CD8-positive, alpha-beta T cell (primary cell): ENCODE measurements at places on chromosomes 3 and 15.

DNA sequence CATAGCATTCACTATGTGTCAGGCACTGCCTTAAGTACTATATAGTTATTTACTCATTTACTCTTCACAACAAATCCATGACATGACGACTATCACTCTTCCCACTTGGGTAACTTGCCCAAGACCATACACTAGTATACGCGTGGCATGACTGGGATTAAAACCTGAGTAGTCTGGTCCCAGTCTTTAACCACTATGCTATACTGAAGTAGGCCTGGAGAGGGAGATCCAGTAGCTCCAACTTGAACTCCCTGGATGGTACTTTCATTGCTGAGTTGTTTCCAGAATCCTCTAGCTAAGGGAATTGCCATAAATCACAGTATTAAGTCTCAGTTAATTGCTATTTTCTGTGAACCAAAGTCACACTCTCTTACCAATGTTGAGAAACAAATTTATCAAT, 116.2 kb upstream of the LSAMP start:
- no peak for DNase-seq

DNA sequence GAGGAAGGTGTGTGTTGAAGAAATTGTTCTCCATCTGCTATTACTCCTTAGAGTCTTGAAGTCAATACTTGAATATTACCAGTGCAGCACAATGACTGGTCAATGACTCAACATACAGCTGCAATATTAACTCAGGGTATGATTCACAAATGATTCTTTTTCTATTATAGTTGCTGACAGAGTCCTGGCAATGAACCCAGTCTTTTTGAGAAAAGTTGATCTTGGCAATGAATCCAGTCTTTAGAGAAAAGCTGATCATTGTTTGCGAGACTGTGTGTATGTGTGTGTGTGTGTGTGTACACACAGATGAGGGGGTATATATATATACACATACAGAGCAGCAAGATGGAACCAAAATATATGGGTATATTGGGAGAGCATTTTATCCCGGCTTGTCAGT, 315.1 kb downstream of the ZNF385D start:
- DNase-seq = no peak

DNA sequence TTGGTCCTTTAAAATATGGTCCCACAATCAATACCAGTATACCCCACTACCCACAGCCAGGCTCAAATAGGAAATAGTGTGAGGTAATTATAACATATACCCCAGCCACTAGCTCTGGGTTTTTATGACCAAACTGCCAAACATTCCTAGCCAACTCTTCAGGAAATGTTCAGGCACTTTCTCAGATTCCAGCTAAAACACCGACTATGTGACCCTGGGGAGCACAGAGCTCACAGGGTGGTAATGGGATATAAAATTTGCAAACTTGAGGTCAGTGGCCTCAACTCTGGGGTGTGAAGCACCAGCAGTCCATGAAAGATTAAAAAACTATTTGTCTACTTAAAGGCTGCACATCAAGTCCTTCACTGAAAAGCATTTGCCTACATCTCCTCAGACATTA, 12.9 kb downstream of the FBN1 start:
- DNase-seq = no peak

DNA sequence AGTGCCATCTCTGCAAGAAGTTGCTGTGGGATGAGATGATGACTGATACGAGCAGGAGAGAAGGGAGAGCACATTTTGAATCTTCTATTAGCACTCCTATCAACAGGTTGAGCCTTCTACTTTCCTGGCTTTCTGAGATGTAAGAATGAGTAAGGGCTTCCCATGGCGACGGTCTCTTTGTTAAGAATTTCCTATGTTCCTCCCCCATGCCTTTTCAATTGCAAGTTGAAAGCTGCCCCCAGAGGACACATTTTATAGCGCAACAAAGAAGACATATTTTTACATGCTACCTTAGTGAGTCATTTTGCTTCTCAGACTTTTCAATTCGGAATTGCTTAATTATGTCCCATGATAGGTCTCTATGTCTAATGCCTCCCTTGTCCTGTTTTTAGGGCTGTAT, 71.3 kb upstream of the LRTM1 start:
- DNase-seq = no peak

DNA sequence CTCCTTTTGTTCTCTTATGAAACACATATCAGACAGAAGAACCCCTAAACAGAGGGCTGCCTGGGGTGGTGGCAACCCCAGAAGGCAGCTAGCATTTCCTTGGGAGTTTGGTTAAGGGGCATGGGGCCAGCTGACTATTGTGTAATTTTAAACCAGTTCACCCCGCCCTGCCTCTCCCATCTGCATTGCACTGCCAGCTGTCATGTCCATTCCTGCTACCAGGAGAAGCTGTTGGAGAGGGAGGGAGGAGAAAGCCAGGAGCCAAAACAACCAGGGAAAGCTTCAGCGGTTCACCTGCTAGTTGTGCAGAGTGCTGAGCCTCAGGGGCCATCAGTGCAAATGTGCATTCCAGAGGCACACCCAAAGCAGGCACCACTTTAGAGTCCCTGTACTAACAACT, 47.6 kb upstream of the ATP1B3 start:
- no peak for DNase-seq

- no peak for DNase-seq
Measured at GRCh38 chr15:68199340-68199739, 5.8 kb downstream of the CALML4 start.

- no peak for DNase-seq
Measured at GRCh38 chr15:65060641-65061397, 7.0 kb downstream of the RASL12 start.

DNA sequence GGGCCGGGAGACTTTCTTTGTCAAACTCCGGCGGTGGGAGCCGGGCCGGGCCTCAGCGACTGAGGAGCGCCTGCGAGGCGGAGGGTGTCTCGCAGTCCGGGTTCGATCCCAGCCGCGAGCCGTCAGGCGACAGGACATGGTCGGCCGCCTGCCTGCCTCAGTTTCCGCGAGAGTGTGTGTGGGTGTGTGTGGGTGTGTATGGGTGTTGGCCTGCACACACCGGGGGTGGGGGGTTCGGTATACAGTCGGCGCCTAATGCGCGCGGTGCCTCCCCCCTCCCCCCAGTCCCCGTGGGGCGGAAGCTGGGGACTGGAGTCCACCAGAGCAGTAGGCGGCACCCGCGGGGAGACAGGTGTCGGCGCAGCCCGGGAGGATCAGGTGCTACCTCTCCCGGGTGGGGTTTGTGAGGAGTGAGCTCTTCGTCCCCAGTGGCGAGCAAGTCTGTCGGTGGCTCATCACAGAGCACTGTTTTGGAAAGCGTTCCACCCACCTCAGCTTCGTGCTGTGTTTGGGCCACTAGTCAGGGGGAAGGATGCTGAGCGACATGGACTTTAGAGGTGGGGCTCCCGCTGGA, 246.3 kb downstream of the GOLGA6L6 start:
- DNase-seq = no peak

DNA sequence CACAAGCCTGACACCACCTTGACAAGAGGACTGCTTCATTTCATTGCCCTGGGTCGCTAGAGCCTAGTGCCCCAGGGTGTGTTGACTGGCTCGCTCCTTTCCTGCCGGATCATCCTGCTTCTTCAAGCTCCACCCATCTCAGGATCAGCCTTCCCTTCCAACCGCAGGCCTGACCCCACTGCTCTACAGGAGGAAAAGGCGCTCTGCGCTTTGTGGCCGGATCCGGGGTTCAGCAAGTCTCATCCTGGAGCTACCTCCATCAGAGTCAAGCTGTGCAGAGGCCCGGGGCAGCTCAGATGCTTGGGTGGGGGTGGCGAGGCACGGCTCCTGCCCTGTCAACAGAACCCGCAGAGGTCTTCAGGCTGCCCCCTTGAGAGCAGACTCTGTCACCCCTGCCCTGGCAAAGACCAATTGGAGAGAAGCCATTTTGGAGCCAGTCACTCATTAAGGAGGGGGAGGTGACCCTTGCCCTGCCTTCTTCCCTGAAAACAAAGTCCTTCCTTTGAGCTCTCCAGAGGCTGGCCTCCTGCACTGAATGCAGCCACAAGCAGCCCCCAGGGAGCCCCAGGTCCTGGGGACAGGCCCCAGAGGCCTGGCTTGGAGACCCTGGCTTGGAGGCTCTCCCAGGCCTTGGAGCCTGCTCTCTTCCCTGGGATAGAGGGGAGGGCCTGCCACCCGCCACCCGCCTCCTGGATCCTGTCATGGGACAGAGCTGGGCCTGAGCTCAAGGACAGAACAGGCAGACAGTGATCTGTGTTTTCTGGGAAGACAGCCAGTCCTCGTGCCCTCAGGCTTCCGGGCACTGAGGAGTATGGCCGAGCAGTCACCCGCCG, 80.3 kb downstream of the CPN2 start:
- DNase-seq = no peak

DNA sequence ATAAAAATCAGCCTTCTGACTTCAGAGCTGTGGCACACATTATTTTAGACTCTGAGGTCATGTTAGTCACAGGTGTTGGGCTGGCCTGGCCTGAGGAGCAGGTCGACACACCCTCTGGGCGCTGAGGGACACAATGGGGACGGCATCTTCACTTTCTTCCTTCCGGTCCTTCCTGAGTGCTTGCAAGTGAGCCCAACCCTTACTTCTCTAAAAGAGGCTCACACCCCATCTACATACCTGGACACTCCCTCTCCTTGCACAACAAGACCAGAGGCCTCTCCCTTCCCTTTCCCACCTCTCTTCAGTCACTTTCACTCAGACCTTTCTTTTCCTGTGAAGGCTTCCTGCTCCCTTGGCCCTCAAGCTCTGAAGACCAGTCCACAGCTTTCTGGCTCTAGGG, 85.4 kb downstream of the XXYLT1 start:
- no peak for DNase-seq

- no peak for DNase-seq
Measured at GRCh38 chr3:194181612-194182529, 45.9 kb downstream of the HES1 start.

DNA sequence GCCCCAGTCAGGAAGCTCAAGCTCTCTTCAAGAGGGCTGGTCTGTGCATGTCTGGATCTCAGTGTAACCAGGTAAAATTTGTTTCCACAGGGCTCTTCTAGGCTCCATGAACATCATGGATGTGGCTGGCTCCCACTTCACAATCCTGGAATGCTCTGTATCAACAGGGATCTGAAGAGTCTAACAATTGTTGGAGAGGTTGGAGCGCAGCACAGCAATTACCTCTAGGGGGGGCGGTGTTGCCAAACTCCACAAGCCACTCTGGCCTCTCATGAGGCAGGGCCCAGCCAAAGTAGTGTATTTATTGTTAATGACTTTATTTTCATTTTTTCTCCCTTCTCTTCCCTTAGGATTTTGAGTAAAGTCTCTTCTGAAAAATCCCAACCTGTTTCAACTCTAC, 6.1 kb upstream of the EIF2B5 start:
- DNase-seq = no peak

DNA sequence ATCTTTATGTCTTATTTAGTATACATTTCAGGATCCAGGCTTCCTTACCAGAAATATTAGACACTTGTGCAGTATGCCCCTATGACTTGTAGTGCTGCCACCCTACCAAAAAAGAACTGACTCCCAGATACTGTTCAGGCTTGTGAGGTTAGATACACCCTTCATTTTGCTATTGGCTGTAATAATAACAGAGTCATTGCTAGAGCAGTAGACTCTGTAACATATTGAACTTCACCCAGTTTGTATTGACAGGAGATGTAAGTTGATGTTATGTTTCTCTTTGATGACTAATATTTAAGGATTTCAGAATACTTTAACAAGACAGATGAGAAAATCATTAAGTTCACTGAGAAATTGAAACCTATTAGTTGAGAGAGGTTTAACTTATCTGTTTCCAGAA, 32.9 kb downstream of the RNF111 start:
- DNase-seq = no peak

DNA sequence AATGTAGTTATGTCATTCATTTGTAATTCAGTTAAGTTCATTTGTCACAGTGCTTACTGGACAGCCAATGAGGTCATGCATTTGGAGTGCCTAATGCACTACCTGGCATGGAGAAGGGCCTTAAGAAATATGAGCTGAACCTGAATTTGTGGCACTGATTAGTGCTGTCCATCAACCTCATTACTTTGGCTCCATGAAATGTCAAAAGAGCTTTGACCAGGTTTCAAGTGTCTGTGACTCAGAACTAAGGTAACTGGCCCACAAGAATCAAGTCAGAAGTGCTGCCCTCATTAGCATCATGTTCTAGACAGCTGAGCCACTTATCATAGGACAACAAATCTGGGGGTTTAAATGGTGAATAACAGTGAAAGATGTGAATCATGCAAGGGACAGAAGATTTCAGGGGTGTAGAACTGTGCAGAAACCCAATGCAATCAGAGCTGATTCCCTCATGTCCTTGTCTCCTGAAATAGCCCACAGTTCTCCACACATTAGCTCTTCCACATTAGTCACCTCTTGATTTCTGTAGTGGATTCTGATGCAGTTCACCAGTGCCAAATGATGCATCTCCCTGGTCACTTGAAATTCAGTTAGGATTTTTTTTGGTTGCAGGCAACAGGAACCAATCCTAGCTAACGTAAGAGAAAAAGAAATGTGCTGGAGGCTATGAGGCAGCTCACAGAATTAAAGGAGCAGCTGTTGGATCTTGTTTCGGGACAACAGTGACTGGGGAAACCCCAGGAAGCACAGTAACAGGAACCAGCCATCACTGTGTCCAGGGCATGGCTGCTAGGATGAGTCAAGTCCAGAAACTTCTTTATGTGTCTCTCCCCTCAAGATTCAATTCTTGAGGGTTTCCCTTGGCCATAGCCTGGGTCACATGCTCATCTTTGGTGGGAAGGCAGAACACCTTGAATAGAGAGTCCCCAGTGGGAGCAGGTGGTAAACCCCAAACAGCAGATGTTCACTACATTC, 38.7 kb downstream of the CHST2 start:
- no peak for DNase-seq

GRCh38 chr15:31573759-31574158, 247.1 kb downstream of the KLF13 start:
- no peak for DNase-seq

- DNase-seq = no peak
Measured at GRCh38 chr3:196471551-196471950, 32.0 kb downstream of the RNF168 start.

- DNase-seq = no peak
Measured at GRCh38 chr15:27899583-27900285, 199.4 kb downstream of the OCA2 start.

DNA sequence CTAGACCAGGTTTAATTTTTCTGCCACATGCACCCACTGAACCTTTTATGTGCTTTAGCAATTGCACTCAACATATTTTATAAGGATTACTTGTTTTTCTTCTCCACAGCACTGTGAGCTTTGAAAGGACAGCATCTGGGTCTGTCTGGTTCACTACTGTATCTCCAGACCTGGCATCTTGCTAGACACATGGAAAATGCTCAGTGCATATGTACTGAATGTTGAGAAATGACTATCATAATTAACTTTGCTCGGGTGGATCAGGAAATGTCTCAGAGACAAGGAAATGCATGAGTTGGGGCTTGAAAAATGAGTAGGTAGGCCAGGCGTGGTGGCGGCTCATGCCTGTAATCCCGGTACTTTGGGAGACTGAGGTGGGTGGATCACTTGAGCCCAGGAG, 40.2 kb downstream of the DOCK3 start:
- DNase-seq = no peak

- DNase-seq = no peak
Measured at GRCh38 chr15:60364612-60364924, 33.2 kb downstream of the ANXA2 start.

GRCh38 chr15:73051807-73052652, at the start of gene NEO1:
NEO1 (plus strand) TSS chr15:73052463; CDS start chr15:73052676, 213 bp downstream.
- DNase-seq = peak; percentile 83
